Umbilical cord (tissue), 2 donors: ENCODE measurements at places on chromosomes 7 and 10.

- DNase-seq, result no peak
Observed at GRCh38 chr7:140033779-140034363, 28.9 kb downstream of the PARP12 start.

DNA sequence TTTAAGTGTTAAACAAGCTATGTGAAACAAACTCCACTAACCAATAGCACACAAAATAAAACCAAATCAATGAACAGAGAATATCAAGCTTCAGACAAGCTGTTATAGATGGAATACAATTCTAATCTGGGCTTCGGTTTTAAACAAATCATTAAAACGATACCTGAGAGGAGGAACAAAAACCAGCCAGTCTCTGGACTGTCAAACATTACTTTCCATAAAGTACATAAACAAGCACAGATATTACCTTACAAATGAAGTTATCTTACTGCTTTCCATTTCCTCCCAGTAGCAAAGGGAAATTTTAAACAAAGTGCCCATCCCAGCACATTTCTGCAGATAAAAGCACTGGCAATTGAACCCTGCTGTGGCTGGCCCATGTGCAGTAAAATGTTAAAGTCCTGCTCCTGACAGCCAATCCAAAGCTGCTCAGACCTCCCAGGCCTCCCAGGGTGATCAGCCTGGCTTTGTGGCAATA lies 128.0 kb downstream of the NRCAM start:
- no peak for DNase-seq

- no peak for DNase-seq
Observed at GRCh38 chr7:13097499-13097898, 410.1 kb downstream of the ARL4A start.

GRCh38 chr7:137937202-137937560 lies 64.7 kb downstream of the CREB3L2 start:
- peak; percentile 42 for DNase-seq

DNA sequence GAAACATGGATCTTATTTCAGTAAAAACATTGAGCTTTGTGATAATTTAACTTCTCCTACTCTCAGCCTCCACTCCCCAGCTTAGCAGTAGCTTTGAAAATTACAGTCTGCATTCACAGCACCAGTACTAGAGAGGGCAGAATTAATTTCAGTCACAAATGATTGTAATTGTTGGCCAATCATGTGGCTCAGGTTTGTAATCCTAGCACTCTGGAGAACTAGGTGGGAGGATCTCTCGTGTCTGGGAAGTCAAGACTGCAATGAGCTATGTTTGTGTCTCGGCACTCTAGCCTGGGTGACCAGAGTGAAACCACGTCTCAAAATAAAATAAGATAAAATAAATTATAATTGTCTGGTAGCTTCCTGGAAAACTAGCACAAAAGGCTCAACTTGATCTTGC lies 620.9 kb downstream of the TNS3 start:
- DNase-seq, result no peak

DNA sequence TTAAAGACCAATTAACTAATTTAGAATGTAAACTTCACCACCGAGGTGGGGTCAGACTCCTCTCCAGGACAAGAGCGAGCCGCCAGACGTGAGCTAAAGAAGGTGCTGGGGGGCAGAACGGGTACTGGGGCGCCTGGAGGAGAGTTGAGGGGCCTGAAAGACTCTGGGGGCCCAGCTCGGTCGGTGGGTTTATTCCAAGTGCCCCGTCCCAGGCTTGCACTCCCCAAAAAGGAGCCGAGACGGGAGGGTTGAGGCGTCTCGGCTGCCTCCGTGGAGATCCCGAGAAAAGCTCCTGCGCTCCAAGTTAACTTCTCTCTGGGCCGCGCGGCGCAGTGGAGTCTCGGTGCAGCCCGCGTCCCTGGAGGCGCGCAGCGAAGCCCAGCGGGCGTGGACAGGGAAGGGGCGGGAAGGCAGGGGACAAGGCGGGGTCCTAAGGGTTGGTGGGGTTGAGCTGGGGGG lies 553.3 kb downstream of the TFEC start:
- peak; percentile 53 for DNase-seq

DNA sequence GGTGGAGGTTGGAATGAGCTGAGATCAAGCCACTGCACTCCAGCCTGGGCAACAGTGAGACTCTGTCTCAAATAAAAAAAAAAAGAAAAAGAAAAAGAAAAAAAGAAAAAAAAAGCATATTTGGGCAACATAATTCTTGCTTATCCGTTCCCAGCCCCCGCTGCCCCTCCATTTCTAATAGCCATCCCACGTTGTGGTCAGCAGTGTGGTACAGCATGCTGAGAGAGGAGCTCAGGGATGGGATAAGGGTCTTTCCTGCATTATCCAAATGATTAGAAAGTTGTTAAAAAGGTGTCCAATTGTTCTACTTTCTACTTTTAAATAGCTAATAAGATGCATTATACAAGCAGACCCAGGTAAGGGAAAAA lies 104.9 kb upstream of the ZNF92 start:
- no peak for DNase-seq

DNA sequence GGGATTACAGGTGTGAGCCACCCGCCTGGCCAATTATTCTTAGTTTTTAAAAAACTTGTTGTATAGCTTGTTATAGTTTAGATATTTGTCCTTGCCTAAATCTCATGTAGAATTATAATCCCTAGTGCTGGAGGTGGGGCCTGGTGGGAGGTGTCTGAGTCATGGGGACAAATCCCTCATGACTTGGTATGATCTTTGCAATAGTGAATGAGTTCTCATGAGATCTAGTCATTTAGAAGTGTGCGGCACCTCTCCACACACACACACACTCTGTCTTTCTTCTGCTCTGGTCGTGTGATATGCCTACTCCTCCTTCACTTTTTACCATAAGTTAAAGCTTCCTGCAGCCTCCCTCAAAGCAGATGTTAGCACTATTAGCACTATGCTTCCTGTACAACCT lies 37.2 kb downstream of the FAM149B1 start:
- no peak for DNase-seq

- no peak for DNase-seq
Observed at GRCh38 chr7:130841416-130841815, 107.4 kb upstream of the KLF14 start.

- no peak for DNase-seq
Observed at GRCh38 chr7:150356265-150356897, 12.2 kb upstream of the REPIN1 start.

DNA sequence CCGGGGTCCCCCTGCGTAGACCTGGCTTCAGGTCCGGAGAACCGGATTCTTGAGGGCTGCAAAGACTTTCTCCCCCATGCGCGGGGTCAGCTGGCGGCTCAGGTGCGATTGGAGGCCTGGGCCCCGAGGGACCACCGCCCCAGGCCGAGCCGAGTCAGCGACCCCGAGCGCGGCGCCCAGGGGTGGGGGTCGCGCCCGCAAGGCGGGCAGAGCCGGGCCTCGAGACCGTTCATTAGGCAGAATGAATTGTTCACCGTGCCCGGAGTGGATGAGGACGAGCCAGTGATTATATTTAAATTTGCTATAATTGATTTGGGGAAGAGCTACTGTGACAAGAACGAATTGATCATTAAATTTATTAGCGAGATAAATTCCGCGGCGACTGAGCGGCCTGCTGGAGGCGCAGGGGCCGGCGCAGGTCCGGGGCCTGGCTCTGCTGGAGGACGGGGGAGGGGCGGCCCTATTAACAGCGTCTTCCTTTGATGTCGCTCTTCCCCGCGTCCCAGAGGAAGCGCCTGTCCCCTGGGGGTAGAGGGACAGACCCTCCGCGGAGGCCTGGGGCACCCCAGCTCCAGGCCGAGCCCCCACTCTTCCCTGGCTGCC lies 7.5 kb downstream of the MNX1 start:
- no peak for DNase-seq

DNA sequence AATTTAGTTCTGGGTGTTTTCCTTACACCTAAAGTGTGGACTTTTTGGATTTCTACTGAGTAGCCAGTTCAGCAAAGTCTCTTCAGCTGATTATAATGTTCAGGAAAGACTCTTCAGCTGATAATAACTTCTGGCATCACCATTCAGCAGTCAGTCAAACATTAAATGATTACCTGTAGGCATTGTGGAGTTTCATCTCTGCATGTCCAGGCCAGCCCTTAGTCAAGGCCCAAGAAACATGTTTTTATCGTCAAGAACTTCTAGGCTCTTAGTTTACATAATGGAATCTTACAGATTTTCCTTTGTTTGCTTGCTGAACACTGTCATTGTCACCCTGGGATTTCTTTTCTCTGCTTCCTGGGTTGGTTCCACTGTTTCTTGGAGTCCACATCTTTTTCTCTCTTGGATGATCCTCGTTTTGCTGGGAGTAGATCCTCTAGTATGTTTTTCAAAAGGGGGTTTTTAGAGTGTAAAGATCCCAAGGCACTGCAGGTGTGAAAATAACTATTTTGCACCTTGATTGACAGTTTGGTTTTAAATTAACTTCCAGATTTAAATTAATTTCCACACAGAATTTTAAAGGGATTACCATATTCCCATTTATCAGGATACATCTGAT lies 24.2 kb downstream of the CCM2 start:
- DNase-seq, result no peak

DNA sequence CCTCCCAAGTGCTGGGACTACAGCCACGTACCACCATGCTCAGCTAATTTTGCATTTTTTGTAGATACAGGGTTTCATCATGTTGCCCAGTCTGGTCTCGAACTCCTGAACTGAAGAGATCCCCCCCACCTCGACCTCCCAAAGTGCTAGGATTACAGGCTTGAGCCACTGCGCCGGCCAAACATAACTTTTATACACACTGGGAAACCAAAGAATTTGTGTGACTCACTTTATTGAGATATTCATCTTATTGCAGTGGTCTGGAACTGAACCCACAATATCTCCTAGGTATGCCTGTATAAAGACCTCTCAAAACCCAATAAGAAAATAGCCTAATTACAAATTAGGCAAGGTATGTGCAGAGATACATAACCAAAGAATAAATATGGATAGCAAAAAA lies 182.6 kb upstream of the FEZF1 start:
- DNase-seq, result no peak

DNA sequence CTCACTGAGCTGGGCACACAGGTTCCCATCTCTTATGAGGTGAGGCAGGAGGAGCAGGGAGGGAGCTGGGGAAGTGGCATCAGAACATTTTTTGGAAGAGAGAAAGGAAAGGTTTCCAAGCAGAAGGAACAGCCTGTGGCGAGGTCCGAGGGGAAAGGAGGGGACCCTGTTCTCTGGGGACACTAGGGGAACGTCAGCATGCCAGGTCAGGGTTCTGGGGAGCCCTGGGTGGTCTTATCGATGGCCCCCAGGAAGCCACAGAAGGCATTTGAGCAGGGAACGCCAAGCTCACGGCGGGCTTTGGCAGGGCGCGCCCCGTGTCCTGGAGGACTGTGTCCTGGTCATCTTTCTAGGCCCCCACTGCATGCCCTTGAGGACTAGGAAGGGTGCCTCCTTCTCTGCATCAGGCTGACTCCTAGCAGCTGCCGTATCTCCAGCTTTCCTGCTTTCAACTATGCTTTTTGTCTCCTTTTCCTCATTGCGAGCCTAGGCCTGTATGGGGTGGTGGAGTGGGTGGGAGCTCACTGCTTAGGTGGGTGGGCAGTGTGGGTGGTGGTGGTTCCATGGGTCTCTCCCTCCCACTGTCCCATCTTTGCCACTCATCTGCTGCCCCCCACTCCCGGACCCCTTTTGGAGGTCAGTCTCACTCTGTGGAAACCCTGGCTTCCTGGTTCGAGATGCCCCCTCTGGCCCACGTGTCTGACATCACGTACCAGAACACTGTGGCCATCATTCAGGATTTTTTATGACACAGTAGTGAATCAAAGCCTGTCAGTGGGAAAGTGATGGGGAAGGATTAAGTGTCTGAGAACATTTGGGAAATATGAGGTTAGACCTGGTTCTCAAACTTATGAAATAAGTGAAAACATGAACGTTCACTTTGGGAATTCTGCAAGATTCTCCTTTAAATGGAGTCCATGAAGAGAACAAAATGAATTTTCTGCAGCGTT lies 89.1 kb downstream of the CUX1 start:
- no peak for DNase-seq

GRCh38 chr7:100965045-100965722 lies 4.2 kb upstream of the MUC12 start:
- no peak for DNase-seq

DNA sequence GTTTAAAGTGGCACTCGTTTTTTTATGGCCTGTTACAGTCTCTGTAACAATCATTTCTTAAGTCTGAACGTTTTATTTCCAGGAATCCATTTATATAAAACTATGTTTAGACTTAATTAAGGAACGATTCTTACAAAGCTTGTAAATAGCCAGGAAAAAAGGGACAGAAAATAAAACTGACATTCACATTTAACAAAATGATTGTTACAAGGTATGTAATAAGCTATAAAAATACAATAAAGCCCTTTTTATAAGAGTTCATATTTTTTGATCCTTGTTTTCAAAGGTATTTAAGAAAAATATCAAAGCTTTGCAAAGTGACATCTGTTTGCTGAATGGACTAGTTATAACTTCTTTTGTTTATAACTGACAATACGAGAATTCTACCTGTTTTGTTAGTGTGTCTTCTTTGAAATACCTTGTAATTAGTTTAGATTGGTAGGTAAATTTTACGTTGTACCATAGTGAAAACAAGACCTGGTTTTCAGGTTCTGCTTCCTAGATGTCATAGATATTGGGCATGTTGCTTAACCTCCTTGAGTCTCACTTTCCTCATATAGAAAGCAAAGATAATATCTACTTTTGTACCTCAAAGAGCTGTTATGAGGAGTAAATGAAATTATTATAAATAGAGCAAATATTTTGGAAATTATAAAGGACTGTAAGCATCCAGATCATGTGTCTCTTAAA lies 25.8 kb downstream of the BTRC start:
- DNase-seq, result no peak

- DNase-seq, result no peak
Observed at GRCh38 chr10:24292304-24293293, 83.7 kb downstream of the KIAA1217 start.

- DNase-seq, result no peak
Observed at GRCh38 chr10:117134056-117134305, 4.1 kb downstream of the VAX1 start.

DNA sequence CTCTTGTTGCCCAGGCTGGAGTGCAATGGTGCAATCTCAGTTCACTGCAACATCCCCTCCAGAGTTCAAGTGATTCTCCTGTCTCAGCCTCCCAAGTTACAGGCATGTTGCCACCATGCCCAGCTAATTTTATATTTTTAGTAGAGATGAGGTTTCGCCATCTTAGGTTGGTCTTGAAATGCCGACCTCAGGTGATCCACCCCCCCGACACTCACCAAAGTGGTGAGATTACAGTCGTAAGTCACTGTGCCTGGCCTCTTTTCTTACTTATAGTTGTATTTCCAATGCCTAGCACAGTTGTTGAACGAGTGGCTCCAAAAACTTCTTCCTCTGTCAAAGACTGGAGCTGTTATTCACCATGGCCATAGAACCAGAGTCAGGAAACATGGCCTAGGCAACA lies 6.7 kb downstream of the RNF216 start:
- no peak for DNase-seq

DNA sequence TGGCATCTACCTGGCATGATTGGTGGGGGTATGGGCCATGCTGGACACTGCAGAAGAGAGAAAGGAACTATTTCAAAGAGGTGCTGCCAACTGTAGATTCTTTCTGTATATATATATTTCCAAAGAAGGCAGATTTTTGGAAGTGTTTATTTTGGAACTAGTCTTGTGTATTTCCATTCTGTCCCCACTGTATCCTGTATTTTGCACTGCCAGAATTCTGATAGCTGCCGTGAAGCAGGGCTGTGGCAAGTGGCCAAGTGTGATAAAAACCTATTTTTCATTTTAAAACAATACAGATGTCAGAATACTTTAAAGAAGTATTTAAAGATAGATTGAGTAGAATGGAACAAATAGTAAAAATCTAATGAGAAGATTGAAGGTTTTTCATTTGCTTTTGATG lies 17.1 kb downstream of the MCU start:
- DNase-seq, result peak; percentile 54

- DNase-seq, result no peak
Observed at GRCh38 chr10:89035461-89035860, 44.9 kb downstream of the FAS start.
